OCI-M1 (cell line): ENCODE measurements at places on chromosomes 11 and 22.

DNA sequence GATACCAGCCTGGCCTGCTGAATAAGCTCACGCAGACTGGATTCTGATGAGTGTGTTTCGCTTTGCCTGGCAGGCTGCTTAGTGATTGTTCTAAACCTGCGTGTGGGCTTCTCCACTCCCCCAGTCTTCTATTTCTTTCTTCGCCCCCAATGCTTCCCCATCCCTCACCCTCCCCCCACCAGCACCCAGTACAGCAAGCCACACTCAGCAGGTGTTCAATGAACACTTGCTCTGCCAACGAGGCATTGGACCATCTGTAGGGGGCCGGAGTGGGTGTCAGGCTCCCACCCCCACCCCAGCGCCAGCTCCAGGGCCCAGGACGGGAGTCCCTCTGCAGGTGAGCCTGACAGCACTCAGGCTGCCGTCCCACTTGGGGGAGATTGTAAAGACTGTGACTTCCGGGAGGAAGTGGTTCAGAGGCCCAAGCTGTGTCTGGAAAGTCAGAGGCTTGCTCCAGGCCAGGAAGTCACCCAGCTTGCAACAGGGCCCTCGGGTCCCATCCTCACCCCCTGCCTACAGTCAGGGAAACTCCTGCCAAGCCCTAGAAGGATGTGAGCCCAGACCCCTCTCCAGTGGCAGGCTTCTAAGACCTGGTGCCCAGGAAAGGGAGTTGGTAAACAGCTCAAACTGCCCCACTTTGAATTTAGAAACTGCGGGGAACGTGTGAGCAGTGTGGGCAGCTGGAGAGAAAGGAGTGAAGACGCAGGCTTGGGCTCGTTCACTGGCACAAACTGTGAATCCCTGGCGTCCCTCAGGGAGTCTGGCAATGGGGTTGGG lies 66.3 kb upstream of the PRDM11 start:
- DNase-seq = no peak

- peak; percentile 79 for DNase-seq
Measured at GRCh38 chr11:117443266-117444186, 115.9 kb downstream of the CEP164 start.

DNA sequence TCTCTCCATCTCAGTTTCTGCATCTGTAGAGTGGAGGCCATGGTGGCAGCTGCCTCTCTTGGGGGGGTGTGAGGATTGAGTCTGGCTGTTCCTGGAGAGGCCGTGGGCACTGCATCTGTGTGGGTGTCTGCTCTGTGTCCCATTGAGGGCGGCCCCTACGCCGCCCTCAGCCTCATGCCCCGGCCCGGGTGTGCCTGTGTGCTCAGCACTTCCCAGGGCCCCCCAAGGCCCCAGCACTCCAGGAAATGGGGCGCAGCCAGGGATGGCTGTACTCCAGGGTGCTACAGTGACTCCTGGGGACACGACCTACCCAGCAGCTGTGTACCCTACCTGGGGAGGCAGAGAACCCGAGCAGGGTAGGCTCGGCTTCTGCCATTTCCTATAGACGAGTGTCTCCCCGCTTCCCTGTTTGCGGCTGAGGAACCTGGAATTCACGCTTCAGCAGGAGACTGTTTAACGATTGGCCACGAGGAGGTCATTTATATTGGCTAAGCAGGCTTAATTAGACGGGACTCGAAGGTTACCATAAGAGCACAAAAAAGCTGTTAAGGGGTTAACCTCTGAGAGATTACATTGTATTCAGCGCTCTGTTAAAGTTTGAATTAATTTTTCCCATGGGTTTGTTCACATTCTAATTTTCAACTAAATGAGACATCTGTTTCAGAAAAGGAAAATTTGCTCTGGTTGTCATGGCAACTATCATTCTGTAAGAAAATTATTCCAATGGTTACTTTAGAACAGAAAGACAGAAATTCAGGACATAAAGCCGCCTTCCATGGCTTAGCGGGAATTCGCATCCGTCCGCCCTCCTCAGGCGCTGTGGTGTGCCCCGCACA lies 76.4 kb downstream of the MPPED1 start:
- no peak for DNase-seq

DNA sequence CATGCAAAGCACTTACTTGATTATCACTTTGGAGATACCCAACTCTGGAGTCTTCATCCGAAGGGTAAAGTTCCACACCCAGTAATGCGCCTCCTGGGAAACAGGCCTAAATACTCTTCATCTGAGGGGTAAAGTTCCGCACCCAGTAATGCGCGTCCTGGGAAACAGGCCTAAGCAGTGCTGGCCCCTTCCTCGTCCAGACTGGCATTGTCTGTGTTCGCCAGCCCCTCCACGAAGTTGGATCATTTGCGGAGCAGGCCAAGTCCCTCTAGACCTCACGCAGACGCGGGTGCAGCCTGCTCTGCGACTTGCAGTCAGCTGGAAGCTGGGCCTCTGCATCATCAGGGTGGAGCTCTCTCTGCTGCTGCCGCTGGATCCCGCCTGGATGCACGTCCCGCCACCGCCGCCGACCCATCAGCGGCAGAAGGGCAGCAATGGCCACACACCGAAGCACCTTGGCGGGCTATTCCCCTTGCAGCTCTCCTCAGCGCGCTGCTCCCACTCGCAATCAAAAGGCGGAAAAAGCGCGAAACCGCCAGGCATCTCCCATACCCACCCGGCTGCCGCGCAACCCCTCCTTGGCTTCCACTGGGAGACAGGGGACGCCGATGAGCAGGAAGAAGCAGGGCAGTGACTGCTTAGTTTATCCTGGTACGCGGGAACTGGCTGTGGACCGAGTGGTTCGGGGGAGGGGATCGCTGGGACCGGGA lies 34.1 kb upstream of the GLYATL1 start:
- no peak for DNase-seq

- DNase-seq = no peak
Measured at GRCh38 chr11:16612566-16613261, 125.7 kb upstream of the C11orf58 start.

DNA sequence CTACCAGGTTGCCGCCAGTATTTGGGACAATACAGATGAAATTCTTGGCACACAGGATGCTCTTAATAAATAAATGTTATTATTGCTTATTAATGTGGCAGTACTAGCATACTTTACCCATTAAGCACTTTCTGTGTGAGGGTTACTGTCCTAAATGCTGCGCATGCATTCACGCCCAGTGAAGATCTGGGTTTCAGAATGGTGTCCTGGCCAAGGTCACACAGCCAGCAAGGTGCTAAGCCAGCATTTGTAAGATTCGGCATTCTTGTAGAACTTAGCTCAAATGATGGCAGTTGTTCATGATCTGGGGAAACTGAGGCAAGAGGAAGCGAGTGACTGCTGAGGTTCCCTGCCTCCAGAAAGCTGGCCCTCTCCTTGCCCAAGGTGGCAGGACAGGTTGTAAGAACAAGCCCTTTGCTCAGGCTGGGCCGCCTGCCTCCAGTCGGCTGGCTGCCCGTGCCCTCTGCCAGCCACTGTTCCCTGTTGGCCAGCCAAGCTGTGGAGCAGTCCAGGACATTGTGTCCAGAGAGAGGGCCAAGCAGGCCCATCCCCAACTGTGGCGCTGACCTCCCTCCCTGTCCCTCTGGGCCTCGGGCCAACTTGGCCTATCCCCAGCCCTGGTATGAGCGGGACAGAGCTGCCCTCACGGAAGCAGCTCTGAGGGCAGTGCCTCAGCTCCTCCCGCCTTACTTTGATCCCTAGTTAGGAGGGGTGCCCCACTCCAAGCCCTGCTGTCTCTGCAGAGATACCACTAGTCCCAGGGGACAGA lies 28.8 kb downstream of the TOB2 start:
- DNase-seq = no peak

DNA sequence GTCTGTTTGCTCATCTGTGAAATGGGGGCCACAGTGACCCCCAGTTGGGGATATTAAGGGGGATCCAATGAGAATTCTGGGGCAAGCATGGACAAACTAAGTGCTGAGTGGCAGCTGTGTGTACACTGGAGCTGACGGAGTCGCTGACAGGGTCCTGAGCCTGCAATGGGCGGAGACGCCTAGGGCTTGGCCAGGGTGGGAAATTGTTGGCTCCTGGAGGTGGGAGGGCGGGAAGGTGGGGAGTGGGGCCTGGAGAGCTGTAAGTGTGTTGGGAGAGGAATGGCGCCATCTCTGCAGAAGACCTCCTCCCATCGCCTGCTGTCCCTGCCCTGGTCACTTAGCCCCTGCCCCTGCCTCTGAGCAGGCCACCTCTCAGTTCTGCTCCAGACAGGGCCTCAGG lies 7.3 kb downstream of the CACNA1I start:
- DNase-seq = no peak

DNA sequence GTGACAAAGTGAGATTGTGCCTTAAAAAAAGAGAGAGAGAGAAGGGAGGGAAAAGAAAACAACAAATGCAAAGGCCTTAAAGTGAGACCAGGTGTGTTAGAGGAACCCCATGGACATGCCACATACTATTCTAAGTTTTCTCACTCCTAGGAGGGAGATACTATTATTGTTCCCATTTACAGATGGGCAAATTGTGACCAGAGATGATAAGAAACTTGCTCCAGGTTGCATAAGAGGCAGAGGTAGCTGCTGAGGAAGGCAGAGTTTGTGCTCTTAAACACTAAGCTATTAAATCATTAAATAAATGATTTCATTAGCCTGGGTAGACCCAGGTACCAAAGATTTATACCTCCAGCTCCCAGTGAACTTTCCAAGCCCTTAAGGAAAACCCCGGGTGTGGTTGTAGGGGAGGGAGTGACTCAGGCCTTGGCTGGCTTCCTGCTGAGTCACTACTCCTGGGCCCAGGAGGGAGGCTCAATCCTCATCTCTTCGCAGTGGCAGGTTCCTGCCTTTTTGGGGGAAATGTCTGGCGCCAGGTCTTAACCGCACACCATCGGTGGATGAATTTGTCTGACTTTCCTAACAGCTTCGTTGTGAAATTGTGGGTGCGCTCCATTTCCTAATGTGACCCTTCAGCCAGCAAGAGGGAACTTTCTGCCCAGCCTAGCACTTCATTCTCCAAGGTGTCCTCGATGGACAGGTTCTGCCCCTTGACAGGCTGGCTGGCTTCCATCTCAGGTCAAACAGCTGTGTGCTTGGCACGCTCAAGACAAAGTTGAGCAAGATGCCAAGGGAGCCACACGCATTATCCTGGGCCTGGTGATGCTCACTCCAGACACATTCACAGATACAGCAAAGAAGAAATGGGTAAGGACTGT lies 33.4 kb upstream of the PTPRJ start:
- peak; percentile 76 for DNase-seq

- peak; percentile 95 for DNase-seq
Measured at GRCh38 chr22:19429950-19430889, 1.3 kb downstream of the HIRA start.
